ENCODE measurements at places on chromosomes 2 and 18. TPM values are rescaled to one million over a fixed set of nuclear protein-coding genes. Genes with fewer than 3 reads are reported as not detected.

Gene MC2R
- not detected for total RNA-seq

Gene MARCHF4
- not detected for total RNA-seq

Gene SPHKAP
- 49.6 TPM for total RNA-seq

Gene CFAP53
- not detected for total RNA-seq

Gene ALPG
- not detected for total RNA-seq

Gene KCNJ3
- total RNA-seq = 4.2 TPM

Gene CNGA3
- total RNA-seq = 0.52 TPM

Gene PNKD
- total RNA-seq = 39.1 TPM

Gene SULT1C2
- 1.0 TPM for total RNA-seq

Gene CBLN2
- total RNA-seq = 0.52 TPM

Gene AQP12B
- total RNA-seq = not detected

Gene R3HDM1
- total RNA-seq = 9.9 TPM

Gene OSR1
- total RNA-seq = 10.4 TPM

Gene IHH
- total RNA-seq = not detected

Gene TIGD1
- total RNA-seq = 3.7 TPM

Gene TRPM8
- total RNA-seq = not detected

Gene PSMA8
- not detected for total RNA-seq

Gene GIGYF2
- 74.1 TPM for total RNA-seq

Gene LGALSL
- 11.5 TPM for total RNA-seq

Gene POTEJ
- not detected for total RNA-seq

Gene UGT1A6
- total RNA-seq = 0.52 TPM

Gene PAX8
- not detected for total RNA-seq

Gene MSTN
- total RNA-seq = 18.8 TPM

Gene RGPD8
- total RNA-seq = 18.3 TPM

Gene SRD5A2
- total RNA-seq = not detected

Gene PRADC1
- 17.7 TPM for total RNA-seq

Gene SAG
- not detected for total RNA-seq

Gene CMPK2
- total RNA-seq = 4.2 TPM

Gene GKN2
- total RNA-seq = not detected

Gene ACTG2
- 1.6 TPM for total RNA-seq

Gene HAT1
- total RNA-seq = 32.4 TPM

Gene TLX2
- total RNA-seq = not detected

Gene IL36G
- not detected for total RNA-seq

Gene MOGAT1
- not detected for total RNA-seq

Gene CHST10
- total RNA-seq = 12.5 TPM

Gene NT5DC4
- total RNA-seq = not detected

Gene PNPT1
- 29.7 TPM for total RNA-seq

Gene AKAIN1
- total RNA-seq = not detected

Gene SIX2
- 4.2 TPM for total RNA-seq

Gene IER3IP1
- 16.2 TPM for total RNA-seq

Gene TNFAIP6
- 13.0 TPM for total RNA-seq

Gene GPR45
- not detected for total RNA-seq
